ENCODE measurements at places on chromosomes 5 and 9.

DNA sequence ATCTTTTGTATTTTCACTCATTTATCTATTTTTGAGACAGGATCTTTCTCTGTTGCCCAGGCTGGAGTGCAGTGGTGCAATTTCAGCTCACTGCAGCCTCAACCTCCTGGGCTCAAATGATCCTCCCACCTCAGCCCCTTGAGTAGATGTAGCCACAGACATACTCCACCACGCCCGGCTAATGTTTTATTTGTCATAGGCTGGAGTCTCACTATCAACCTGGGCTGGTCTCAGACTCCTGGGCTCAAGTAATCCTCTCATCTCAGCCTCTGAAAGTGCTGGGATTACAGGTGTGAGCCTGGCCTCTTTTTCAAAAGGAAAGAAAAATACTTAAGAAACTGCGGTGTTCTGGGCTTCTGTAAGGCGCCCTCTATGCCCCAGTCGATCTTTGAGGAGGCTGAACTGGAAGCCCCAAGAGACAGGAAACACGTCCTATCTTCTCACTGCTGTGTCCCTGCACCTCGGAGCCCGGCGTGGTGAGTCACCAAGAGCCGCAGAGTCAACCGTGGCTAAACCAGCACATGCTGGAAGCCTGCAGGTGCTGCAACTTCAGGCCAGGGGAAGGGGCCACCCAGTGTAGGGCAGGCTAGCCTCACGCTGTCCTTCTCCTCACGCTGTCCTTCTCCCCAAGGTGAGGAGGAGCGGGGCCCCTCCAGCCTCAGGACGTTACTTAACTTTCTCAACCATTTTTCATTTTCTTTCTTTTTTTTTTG is 15.2 kb upstream of the LHX3 start:
- no peak for DNase-seq

DNA sequence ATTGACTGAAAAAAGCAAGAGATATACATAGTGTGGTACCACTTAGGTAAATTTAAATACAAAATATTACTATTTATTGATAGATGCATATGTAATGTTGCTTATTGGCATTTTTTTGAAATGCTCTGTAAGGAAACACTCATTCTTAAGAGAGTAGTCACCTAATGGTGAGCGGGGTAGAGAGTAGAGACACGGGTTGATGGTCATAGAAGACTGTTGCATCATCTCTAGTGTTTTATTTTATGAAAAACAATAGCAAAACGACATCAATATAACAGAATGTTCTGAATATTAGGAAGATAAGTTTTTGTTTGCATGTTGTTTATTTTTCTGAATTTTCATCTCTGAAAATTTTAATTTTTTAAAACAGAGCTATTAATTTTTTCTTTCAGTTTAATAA is 4.0 kb downstream of the SRP19 start:
- no peak for DNase-seq

- DNase-seq = no peak
These were observed 10.2 kb upstream of the GPR150 start for GRCh38 chr5:95609711-95610110.

DNA sequence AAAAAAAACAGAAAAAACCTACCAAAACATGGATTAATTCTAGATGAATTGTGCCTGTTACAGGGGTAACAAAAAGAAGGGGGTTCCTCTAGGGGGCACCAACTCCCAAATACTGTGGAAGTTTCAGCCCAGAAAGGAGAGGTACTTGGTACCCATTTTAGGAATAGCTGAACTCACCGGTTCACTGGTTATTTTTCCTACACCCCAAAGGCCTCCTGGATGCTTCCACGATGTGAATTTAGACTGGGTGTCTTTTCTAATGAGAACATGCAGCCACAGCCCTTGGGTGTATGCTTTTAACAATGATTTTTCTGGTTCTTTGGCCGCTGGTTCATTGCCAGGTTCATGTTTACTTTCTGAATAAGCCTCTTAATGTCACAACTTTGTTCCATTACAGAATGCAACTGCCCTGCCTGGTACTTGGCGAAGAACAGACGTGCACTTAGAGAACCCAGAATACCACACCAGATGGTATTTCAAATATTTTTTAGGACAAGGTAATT is 46.7 kb downstream of the GARNL3 start:
- no peak for DNase-seq

DNA sequence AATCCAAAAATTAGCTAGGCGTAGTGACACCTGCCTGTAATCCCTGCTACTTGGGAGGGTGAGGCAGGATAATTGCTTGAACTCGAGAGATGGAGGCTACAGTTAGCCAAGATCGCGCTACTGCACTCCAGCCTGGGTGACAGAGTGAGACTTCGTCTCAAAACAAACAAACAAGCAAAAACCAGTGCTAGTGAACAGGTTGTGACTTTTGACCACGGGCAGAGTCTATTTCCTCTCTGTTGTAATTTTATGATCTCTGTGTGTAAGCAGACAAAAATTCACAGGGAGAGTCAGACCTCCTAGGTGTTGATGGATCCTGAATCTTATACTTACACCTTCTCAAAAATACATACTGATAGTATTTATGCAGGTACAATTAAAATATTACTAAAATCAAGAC is 65.8 kb downstream of the SPEF2 start:
- DNase-seq = no peak

- no peak for DNase-seq
These were observed 40.8 kb upstream of the RNF130 start for GRCh38 chr5:180112181-180112861.

DNA sequence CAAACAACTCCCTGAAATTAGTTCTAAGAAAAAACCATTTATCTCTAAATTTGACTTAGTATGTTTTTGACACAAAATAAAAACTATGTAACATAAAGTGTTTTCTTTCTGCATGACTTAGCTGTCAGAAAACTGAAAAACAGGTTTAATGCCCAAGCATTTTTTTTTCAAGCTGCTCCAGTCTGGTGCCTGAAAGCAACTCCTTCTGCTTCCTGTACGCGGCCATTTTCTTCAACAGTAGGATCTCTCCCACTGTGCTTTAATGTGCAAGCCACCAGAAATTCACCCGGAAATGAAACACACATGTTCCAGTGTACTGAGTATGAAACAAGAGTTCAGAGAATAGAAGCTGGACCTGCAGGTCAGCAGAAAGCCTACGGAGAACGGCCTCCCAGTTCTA is 161.2 kb downstream of the MED27 start:
- DNase-seq = no peak

DNA sequence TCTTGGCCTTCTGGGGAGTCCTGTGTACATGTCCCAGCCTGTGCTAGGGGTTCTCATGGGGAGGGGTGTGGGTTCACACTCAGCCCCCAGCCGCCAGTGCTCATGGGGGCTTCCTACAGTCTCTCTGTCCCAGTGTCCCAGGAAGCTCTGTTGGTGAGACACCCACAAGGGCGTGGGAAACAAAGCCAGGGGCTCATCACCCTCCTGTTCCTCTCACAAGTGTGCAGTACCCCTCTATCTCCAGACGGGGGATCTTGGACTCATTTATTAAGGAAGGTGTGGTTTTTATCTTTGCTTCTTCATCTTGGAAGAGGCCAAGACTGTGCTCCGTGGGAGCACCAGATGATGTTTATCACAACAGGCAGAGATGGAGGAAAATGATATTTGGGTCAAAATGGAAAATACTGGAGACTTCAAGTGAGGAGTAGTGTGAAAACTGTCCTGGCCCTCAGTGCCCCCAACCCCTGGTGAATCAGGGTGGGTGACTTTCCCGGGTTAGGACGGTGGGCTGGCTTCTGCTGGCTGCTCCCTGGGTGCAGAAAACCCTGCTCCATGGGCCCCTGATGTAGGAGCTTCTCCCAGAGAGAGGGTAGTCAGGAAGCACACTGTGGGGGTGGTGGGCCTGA is 15.2 kb downstream of the TMEM171 start:
- no peak for DNase-seq

- no peak for DNase-seq
These were observed 239.9 kb downstream of the SAXO1 start for GRCh38 chr9:18793122-18793521.

DNA sequence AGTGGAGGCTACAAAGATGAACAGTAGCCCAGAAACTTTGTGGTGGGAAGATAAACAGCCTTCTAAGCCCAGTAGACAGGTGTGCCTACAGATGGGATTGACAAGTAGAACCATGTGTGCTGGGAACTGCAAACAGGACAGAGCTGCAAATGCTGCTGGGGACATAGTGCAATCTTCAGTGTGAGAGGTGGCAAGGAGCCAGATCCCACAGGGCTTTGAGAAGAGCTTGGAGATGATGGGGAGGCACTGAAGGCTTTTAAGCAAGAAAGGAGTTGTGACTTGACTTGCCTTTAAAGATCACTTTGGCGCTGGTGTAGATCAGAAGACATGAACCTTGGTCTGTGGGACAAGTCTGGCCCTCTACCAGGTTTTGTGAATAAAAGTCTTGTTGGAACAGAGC is 675.2 kb downstream of the ACTL7B start:
- DNase-seq = no peak

DNA sequence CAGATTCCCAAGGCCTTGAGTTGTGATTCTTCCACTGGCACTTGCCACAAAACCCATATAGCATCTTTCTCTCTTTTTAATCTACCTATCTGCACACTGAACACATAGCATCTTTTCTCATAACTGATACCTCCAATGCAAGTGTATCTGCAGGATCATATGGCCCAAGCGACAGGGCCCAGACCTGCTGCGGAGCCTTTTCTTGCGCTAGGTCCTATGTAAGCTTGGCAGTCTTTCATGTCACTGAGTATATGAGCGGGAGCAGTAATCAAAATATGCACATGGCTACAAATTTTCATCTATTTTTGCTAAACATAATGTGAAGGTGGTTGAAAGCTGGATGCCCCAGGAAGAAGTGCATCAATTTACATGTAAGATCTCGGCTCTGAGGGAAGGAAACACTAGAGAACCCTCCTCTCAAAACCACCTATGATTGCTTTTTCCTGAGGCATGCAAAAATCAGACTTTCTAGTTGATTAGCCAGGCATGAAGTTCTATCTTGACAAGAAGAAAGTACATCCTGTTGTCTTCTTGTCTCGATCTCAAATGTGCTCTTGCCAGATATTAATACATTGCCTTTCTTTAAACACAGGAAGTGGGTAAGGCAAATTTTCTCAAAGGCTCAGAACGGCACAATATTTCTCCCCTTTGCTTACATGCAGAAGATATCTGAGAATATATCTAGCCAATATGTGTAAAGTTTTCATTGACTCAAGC is 26.9 kb upstream of the CEMIP2 start:
- no peak for DNase-seq

- DNase-seq = peak; percentile 31
These were observed 16.5 kb upstream of the PRSS3 start for GRCh38 chr9:33778700-33779351.

GRCh38 chr9:92655896-92656536 is 13.9 kb downstream of the IPPK start:
- no peak for DNase-seq

DNA sequence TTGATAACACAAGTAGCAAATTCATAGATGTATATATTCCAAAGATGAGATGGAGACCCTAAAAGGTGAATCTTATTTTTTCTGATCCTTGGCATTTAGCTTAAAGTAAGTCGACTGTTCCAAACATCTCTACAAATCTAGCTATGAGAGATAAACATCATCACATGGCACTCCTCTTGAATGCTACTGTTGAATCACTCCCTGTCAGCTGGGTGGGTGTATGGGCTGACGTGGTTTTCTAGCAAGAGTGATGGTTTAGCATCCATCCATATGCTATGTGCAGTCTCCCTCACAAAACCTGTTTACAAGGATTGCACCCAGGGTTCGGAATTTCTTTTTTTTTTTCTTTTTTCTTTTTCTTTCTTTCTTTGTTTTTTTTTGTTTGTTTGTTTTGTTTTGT is 13.8 kb downstream of the ACO1 start:
- DNase-seq = no peak

GRCh38 chr5:111935835-111936234 is 178.8 kb upstream of the NREP start:
- DNase-seq = no peak

GRCh38 chr9:17060450-17060849 is 74.4 kb upstream of the CNTLN start:
- no peak for DNase-seq

DNA sequence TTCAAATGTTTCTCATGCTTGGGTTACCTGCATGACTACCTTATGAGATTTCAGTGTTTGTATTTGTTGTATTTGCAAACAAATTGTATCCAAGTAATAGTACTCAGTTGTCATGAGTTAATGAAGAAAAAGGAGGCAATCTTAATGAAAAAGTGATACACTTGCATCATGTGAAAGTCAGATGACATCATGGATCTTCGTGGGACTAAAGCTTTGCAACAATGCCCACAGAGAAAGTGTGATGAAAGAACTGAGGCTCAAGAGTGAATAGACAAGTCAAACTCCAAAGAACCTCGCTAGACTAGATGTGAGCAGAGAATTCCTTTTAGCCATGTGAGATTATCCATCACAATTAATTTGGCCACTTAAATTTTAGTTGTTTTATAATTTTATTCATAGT is 75.4 kb upstream of the ADRB2 start:
- DNase-seq = no peak

GRCh38 chr9:19376931-19377330 is 3.1 kb downstream of the RPS6 start:
- DNase-seq = no peak

DNA sequence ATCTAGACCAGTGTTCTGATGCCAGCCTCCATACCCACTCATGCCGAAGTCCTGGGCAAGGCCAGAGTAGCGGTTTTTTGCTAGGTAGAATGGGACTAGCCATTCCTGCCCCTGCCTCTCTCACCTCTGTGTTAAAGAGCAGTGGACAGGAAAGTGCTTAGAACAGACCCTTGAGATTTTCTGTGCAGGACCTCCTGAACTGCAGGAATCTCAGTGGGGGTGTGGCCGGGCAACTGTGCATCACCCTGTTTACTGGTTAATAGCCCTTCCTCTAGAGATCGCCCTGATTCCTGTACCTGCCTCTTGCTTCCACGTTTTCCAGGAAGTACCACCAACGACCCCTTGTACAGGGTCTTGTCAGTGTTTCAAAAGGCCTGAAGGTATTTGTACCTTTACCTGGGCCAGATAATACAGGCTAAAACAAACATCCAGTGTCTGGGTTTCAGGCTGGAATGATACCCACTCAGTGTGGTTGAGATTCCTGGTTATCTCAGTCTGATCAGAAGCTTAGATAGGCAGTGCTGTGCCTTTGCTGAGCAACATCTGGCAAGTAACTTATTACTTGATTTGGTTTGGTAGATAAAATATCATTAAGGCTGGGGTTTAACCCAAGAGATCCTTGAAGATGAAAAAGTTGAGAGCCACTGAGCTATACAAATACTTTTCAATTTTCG is 65.9 kb downstream of the RGS3 start:
- DNase-seq = no peak

- no peak for DNase-seq
These were observed 1237.5 kb upstream of the CDH9 start for GRCh38 chr5:28275931-28276330.
